Stimulated activated CD4-positive, alpha-beta T cell treated with anti-CD3 and anti-CD28 coated beads, Interleukin-1b, Interleukin-23, amount 100 ng/mL, for 4 hours (primary cell): ENCODE measurements at places on chromosomes 11 and 22.

GRCh38 chr11:126054408-126054807, 8.3 kb downstream of the CDON start:
- no peak for DNase-seq

DNA sequence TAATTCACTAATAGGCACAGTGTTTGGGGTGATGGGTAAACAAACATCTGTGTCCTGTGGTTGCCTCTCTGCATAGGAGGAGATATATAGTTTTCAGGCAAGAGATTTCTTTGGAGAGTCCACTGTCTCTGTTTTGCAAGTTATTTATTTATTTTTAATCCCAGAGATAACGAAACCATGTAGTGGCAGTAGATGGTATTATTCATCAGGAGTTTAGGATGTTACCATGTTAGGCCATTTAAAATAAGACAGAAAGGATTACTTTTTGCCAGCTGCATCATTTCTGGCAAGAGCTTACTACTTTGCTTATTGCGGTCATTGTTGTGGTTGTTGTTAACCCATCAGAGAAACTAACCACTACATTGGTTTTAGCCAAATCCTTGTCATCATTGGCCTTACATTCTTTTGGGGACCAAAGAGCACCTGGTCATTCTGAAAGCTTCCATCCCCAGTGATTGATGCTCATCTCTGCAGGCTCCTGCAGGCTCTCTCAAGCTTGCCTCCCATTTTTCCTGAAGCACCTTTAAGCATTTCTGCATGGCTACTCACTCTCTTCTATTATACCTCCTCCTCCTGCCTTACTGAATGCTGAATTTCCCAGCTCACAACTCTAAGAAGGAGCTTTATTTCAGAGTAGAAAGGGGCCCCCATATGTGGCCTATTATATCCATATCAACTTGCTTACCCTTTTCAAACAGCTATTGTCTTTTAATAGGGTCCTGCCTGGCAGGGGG, 84.4 kb downstream of the CSTPP1 start:
- no peak for DNase-seq

DNA sequence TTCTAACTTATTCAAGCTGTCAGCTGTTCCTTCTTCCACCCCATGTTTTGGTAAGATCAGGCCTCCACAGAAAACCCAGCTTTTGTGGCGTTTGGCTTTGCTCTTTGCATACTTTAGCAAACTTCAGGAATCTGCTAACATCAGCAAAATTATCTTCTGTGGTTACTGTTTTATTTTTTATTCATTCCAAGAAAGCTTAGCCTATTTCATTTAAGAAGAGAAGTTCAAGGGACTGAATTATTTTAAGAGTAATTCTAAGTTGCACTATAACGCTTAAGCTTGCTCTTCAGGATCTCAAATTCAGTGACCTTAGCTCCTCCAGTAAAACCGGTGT, 1.1 kb downstream of the JHY start:
- DNase-seq: no peak

GRCh38 chr11:35554491-35555437, 29.3 kb upstream of the PAMR1 start:
- no peak for DNase-seq

DNA sequence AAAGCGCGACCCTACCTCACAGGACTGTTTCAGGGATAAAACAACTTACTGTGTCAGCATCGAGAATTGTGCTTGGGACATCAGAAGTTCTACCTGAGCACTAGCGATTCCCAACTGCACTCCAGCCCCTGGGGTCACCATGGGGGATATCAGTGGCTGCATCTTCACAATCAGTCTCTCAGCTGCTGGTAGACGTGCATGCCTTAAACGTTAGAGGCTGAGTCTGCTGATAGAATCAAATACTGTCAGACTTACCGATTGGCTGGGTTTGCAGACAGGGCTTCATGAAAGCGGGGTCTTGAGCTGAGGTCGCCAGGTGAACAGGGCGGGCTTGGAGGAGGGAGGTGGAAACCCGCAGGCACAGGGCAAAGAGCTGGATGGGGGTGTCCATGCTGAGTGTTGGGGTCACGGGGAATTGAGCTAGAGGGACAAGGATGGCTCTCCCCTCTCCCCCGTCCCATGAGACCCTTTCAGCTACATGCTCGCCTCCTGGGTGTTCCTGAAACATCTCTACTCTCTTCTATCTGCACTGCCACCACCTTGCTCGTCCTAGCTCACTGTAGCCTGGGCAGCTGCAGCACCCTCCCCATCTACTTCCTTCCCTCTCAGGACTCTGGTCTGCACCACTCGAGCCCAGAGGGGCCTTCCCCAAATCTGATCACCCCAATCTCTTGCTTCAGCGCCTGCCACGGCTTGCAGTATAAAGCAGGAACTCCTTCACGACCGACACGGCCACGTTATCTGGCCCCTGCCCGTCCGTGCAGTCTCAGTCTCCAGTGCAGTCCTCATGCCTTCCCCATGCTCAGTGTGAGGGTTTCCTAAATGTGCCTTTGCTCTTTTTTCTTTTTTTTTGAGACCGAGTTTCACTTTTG, 43.5 kb downstream of the ST14 start:
- DNase-seq: no peak

DNA sequence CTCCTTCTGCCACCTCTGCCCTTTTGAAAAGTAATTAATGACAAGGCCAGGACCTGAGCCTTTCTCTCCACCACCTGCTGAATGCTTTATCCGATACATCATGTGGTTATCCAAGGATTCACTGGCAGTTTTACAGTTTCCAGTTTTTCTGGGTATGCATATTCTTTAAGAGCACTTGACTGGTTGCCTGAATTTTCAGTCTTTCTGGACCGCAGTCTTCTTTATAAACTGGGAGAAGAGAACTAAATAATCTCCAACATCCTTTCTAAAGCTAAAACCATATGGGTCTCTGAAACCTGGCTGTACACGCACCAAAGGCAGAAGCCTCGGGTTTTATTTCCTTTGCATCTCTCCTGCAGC, 65.1 kb downstream of the BTG4 start:
- no peak for DNase-seq

- no peak for DNase-seq
These were observed 11.6 kb upstream of the PPM1F start for GRCh38 chr22:21964234-21964633.

GRCh38 chr11:120280600-120281051, 40.7 kb downstream of the POU2F3 start:
- DNase-seq: no peak

DNA sequence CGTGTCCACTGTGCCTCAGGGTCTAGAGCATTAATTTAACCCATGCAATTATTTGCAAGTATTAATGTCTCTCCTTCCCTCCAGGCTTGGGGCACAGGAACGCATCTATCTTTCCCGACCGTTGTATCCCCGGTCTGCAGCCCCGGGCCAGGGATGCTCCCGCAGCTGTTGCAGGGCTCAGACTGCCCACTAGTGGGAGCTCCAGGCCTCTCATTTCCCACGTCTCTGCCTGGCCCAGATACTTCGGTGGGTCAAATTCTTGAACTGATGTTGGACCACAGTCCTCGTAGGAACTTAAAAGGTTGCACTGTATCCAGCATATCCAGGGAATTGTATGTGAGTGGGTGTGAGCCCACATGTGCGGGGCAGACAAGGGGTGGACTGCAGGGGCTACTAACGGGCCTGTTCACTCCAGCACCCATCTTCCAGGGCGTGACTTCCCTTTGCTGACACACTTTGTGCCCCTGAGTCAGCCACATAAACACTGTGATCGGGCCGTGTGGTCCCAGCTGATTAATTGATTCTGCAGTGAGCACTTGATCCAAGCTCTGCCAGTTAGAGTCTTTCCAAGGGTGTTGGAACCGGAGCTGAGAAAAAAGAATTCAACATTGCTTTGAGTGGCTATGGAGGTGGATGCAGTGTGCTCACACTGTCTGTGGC, 451.3 kb downstream of the TBC1D22A start:
- DNase-seq: peak; percentile 26
